ENCODE measurements at places on chromosomes 13 and 19.

- DNase-seq, result no peak
These were observed 28.6 kb downstream of the BICRA start for GRCh38 chr19:47637550-47637949.

GRCh38 chr13:33175991-33176390, 109.6 kb downstream of the STARD13 start:
- no peak for DNase-seq

DNA sequence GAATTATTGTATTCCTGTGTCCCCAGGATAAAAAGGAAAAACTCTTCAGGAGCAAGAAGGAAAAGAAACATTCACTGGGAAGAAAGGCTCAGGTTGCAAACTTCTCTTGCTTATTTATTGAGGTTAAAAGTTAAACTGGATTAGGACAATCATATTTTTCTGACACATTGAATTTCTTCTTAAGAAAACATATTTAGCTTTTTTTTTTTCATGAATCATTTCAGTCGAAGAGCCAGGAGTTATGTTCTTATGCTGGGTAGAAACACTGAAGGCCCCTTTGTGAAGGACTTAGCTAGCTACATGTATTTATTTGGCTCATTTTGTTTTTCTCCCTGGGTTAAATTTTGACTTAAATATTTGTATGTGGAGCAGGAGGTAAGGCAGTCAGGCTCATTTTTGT, 434.0 kb downstream of the KLF5 start:
- no peak for DNase-seq

DNA sequence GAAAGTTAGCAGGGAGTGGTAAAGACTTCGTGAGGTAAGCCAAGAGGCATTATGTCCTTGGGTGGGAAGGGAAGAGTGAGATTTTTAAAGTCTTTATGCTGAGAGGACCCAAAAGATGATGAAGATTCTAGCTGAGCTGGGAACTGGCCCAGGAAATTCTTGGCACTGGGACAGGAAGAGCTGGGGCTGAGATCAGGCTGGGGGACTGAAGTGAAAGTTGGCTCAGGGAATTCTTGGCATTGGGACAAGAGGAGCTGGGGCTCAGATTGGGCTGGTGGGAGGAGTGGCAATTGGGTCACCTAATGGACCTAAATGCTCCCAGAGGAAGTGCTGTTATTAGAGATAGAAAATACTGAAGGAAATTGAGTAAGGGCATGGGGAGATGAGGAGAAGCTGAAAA, 8.8 kb downstream of the SCEL start:
- no peak for DNase-seq

DNA sequence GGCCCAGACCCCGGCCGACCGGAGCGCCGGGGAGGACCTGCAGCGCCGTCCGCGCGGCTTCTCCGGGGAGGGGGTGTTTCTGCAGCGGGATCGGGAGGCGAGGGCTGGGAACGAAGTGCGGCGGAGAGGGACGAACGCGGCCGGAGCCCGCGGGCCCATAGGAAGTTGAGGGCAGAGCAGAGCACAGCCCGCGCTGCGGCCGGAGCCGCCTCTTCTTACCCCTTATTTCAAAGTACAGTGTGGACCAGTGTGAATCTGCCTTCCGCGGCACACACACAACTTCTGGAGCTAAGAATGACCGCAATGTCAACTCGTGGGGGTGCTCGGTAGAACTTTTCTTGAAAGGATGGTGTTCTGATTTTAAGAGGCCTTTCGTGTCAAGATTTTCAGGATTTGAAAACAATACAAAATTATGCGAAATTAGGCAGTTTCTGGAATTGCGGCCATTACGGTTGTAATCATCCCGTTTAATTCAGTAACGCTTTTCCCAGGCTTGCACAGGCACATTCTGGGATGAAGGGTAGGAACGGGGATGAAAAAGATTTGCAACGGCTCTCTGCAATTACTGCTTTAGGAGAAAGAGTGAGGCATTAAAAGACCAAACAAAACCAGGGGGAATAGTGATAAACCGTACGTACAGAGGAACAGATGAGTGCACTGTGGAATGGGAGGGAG, 821 bp downstream of the TDRD3 start:
- DNase-seq, result peak; percentile 48

DNA sequence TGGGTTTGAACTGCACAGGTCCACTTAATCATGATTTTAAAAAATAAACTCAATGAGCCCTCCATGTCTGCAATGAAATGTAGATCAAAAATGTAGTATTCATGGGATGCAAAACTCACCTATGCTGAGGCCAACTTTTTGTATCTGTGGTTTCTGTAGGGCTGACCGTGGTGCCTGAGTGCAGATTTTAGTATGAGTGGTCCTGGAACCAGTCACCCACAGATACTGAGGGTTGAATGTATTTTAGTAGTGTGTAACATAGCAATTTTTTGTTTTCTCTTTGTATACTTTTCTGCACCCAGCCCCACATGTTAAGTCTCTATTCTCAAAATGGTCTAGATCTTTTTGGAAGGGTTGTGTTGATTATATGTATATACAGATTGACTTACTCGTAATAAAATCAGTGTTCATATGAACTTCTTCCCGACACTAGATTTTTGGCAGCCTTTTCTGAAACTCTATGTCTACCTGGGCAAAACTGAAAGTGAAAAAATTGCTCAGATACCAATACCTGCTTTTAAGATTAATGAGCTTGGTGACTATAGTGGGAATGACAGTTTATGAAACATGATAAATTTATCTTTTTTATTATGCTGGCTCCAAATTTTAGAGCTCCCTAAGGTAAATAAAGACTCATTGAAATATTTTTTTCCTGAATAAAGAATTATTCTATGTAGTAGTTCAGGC, 51.6 kb downstream of the DNAJC15 start:
- DNase-seq, result no peak

GRCh38 chr13:109719962-109720646, 66.3 kb downstream of the IRS2 start:
- DNase-seq, result no peak

DNA sequence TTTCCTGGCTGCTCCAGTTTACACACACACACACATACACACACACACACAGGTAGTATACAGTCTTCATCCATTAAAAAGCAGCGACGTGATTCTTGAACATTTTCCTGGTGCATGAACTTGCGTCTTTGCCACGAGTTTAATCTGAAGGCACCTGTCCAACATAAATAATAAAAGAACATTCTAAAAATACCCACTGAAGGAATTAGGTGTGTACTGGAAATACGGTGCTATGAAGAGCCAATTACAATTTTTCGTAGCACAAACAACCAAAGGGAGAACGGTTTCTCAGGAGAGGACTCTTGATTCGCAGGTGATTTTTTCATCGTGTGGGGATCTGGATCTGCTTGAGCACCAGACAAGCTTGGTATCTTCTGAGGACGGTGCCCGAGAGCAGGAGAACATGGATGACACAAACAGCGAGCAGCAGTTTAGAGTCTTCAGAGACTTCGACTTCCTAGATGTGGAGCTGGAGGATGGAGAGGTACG, 61.2 kb downstream of the ZAR1L start:
- no peak for DNase-seq

DNA sequence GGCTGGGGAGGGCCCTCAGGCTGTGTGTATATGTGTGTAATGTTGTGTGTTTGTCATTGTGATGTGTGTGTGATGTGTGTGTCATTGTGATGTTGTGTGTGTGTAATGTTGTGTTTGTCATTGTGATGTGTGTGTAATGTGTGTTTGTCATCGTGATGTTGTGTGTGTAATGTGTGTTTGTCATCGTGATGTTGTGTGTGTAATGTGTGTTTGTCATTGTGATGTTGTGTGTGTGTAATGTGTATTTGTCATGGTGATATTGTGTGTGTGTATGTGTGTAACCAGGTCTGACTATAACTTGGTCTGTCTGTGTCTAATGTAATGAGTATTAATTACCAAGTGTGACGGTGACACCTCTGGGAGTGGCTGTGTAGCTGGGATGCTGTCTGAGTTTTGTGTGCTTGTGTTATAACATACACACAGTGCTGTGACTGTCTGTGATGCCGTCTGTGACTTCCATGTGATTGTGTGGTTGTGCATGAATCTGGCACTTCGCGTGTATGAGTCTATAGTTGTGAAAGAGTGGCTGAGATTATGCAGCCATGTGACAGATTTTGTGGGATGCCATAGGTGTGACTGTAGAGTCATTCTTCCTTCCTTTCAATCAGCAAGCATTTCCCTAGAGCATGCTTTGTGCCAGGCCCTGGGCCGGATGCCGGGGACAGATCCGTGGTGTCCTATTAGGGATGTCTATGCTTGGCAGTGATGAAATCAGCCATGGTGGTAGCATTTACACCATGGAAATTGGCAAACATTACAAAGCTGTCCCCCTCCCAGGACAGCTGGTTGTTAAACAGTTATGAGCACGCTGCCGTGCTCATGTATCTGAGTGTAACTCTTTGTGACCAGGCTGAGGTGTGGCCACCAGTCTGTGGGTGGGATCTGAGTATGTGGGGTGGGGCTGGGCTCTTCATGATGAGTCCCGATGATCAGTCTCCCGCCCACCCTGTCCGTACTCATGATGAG, 6.4 kb downstream of the TNFSF14 start:
- no peak for DNase-seq

DNA sequence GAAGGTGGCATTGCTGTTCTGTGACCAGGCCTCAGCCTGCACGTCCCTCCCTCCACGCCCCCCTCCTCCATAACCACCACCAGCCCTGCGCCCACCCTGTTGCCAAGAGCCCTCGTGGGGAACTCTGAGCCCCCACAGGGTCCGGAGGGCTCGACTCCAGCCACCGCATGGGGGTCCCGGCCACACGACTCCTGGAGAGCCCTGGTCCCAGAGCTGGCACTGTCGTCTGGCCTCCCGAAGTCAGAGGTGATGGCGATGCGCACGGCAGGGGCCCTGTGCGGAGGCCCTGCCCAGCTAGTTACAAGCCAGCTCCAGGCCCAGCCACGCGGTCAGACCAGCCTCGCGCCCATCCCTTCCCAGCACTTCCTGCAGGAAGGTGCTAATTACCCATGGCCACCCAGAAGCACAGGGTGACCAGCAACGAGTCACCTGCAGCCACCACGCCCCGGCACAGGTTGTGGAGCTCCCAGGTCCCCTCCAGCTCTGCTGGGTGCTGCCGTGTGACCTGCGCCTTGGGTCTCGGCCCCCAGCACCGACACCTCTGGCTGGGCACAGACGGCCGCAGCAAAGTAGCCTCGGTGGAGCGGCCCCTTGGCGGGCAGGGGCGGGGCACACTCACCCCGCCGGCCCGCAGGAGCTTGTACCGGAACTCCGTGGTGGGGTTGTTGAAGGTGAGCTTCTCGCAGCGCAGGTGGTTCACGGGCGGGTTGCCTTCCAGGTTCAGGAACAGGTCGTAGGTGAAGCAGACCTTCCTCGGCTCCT, 49.6 kb downstream of the MLLT1 start:
- DNase-seq, result no peak

GRCh38 chr13:41492432-41493260, 35.3 kb downstream of the RGCC start:
- no peak for DNase-seq

DNA sequence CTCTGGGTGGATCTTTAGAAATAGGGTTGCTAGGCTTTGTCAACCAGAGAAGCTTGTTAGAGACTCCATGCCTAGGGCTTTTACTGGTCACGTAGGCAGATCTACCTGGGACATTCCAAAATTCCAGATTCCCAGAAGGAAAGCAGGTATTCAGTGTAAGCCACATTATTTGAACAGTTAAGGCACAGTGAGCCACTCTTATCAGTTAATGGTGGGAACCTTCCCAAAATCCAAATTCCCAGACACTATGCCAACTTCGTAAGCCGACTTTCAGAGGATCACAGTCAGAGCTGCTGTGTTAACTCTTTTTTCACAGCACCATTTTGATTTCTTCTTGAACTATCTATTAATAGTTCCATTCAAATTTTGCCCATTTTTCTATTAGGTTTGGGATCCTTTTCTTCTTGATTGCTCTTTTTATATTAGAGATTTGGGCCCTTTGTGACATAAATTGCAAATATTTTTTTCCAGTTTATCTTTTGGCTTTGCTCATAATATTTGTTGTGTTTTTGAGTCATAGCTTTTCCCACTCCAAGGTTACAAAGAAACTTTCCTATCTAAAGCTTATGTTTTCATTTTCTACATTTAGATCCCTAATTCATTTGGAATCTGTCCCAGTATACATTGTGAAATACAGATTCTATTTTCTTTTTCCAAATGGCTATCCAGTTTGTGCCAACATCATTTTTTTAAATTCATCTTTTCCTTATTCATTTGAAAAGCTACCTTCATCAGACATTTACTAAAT, 77.3 kb downstream of the DHRS12 start:
- DNase-seq, result no peak

GRCh38 chr19:4534836-4535658, at the start of gene PLIN5:
Gene PLIN5, minus strand, starts transcription at chr19:4535224. Its CDS starts 1,150 bp downstream, at chr19:4534074.
- peak; percentile 78 for DNase-seq

DNA sequence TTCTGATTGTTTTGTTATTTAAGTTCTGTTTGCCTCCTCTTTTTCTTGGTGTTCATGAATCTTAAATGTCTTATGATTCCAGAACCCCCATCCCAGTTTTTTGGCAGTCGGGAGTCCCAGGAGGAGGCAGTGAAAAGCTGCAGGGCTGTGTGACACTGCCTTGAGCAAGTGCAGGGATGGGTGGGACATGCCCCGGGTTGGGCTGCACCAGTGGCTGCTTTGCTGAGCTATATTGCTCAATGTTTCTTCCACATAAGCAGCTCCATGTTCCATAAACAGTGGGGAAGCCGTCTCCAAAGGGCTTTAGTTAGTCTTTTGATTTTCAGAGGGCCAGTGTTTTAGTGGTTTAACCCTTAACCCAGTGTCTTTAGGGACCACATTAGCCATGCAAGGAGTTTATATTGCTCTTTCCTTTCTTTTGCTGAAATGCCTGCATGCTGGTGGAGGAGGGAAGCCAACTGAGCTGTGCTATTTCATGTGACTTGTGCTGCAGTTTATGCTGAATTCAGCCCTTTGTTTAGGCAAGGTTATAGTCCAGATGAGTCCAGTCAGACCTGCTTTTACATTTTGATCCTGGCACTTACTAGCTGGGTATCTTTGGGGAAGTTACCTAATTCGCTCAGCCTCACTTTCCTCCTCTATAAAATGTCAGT, 13.1 kb downstream of the ATP8A2 start:
- no peak for DNase-seq

- DNase-seq, result no peak
These were observed 83.9 kb downstream of the STARD13 start for GRCh38 chr13:33201659-33202058.

DNA sequence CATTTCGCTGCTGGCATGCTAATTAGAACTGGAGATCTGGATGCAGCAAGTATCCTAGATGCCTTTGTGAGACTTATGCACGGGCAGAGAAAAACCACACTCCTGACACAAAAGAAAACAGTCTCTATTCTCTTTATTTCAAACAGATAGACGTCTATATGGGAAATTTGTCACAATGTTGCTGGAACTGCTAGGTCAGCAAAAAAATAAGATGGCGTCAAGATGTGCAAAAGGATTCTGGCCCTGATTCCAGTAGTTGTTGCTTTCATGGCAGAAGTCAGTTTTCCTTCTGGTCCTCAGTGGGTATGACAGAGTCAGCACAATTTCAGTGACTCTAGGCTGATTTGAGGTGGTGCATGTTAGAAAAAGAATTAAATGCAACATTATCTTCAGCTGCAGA, 1068.0 kb downstream of the SLITRK5 start:
- DNase-seq, result no peak

GRCh38 chr13:50466456-50466855, 377.0 kb downstream of the DLEU7 start:
- DNase-seq, result no peak

Measured in NCI-H748 treated with DMSO at 0.1 percent for 48 hours (cell line).